NCI-H1436 treated with DMSO at 0.1 percent for 48 hours (cell line): ENCODE measurements at places on chromosomes 13 and 19.

DNA sequence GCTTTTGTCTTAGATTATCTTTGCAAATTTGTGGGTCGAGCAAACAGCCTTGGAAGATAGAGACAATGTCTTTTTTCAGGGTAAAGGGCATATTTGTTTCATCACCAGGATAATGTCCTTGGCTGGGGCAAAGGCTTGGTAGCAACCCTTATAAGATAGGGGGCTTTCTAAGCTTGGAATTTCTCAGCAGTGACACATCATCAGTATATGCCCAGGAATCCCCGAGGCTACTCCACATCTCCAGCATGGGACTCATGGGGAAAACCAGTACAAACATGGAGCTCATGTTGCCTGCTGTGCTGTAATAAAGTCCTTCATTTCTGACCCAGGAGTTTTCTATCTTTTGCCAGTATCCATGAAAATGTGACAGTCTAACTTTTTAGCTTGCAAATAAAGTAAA, 77.1 kb downstream of the DCLK1 start:
- DNase-seq, result no peak

- no peak for DNase-seq
Observed at GRCh38 chr19:3897936-3898335, 17.5 kb downstream of the ATCAY start.

DNA sequence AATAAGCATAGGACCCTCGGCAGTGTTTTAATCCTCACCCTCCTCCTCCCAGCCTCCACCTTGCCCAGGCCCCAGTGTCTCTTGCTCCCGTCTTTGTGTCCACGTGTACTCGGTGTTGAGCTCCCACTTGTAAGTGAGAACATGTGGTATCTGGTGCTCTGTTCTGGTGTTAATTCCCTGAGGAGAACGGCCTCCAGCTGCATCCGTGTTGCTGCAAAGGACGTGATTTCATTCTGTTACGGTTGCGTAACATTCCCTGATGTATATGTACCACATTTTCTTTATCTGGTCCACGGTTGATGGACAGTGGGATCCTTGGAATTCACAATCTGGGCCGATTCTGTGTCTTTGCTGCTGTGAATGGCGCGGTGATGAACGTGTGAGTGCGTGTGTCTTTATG, 44.7 kb upstream of the TFDP1 start:
- DNase-seq, result no peak

- DNase-seq, result no peak
Observed at GRCh38 chr13:47478985-47479384, 522.1 kb downstream of the SUCLA2 start.
